ENCODE measurements at places on chromosomes 11 and 22. TPM values are rescaled to one million over a fixed set of nuclear protein-coding genes. Genes with fewer than 3 reads are reported as not detected.
A peak's percentile ranks its signal among the peaks of the same experiment; 100 is the strongest.

The MYO7A gene
- total RNA-seq = 0.29 TPM

The SREBF2 gene
- total RNA-seq = 245 TPM

The MAPK8IP2 gene
- 0.17 TPM for total RNA-seq

The EMID1 gene
- not detected for total RNA-seq

The E2F8 gene
- total RNA-seq = 28.2 TPM

The ANGPTL5 gene
- total RNA-seq = not detected

The YAP1 gene
- 0.10 TPM for total RNA-seq

The MYOD1 gene
- not detected for total RNA-seq

The SCGB2A2 gene
- not detected for total RNA-seq

- peaks cover 29% of the 10 kb centered on the region for H3K27me3 ChIP-seq
- no peaks in the 10 kb centered on the region for H3K36me3 ChIP-seq
- H3K27ac ChIP-seq = no peak overlapping the region
- no peak for DNase-seq
- H3K4me3 ChIP-seq = no peak overlapping the region
Observed at GRCh38 chr22:22122348-22123117, 122.1 kb upstream of the VPREB1 start.

GRCh38 chr11:44848203-44848962, 102.3 kb downstream of the TP53I11 start:
- H3K36me3 ChIP-seq = peaks cover 4% of the 10 kb centered on the region
- H3K27me3 ChIP-seq = peaks cover 10% of the 10 kb centered on the region
- DNase-seq = no peak
- no peaks in the 10 kb centered on the region for H3K4me1 ChIP-seq

GRCh38 chr11:34619062-34619516, 1.8 kb upstream of the EHF start:
- no peaks in the 10 kb centered on the region for H3K36me3 ChIP-seq
- no peak overlapping the region for H3K4me3 ChIP-seq
- H3K27ac ChIP-seq = no peak overlapping the region
- peaks cover 30% of the 10 kb centered on the region for H3K27me3 ChIP-seq

- peaks cover 56% of the 10 kb centered on the region for H3K4me1 ChIP-seq
- H3K4me3 ChIP-seq = no peak overlapping the region
- no peaks in the 10 kb centered on the region for H3K27me3 ChIP-seq
- peak overlapping the region; percentile 65 for H3K27ac ChIP-seq
- H3K36me3 ChIP-seq = peaks cover 5% of the 10 kb centered on the region
Observed at GRCh38 chr11:72741429-72741833, 10.8 kb downstream of the ARAP1 start.

DNA sequence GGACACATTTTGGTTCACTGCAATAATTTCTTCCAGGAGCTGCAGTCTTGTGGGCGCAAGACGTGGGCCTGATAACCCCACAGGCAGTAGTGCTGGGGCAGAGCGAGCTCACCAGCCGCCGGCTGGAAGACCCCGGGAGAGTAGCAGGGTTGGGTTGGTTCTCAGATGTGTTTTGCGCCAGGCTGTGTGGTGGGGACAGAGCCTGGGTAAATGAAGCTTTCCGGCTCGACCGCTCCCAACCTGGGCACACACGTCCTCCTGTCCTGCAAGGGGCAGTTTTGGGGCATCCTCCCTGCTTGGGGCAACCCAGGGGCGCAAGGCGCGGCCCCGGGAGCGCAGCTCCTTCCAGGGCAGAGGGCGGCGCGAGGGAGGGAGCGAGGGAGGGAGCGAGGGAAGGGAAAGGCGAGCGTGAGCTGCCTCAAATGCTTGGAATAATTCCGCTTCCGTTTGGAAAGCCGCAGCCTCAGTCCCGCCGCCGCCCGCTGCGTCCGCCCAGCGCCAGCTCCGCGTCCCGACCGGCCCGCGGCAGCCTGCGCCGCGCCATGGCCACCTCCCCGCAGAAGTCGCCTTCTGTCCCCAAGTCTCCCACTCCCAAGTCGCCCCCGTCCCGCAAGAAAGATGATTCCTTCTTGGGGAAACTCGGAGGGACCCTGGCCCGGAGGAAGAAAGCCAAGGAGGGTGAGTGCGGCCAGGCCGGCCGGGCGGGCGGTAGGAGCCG, at the start of gene PARVA:
PARVA (plus strand) TSS at position 466 of the 718 bp plus-strand sequence; CDS start at position 543, 77 bp downstream.
- peaks cover 2% of the 10 kb centered on the region for H3K36me3 ChIP-seq
- H3K27me3 ChIP-seq = peaks cover 52% of the 10 kb centered on the region
- DNase-seq = no peak
- peak within 1 kb of the TSS; percentile 74 for H3K4me3 ChIP-seq
- H3K4me1 ChIP-seq = no peaks in the 10 kb centered on the region
- H3K27ac ChIP-seq = no peak within 1 kb of the TSS

GRCh38 chr11:117973503-117973860, 12.7 kb upstream of the IL10RA start:
- peak overlapping the region; percentile 58 for H3K4me3 ChIP-seq
- peaks cover 18% of the 10 kb centered on the region for H3K36me3 ChIP-seq
- peak overlapping the region; percentile 25 for H3K27ac ChIP-seq
- peaks cover 86% of the 10 kb centered on the region for H3K4me1 ChIP-seq
- H3K27me3 ChIP-seq = no peaks in the 10 kb centered on the region

- no peak overlapping the region for H3K27ac ChIP-seq
- DNase-seq = no peak
- no peak overlapping the region for H3K4me3 ChIP-seq
- H3K27me3 ChIP-seq = peaks cover 7% of the 10 kb centered on the region
- no peaks in the 10 kb centered on the region for H3K36me3 ChIP-seq
- H3K4me1 ChIP-seq = no peaks in the 10 kb centered on the region
Observed at GRCh38 chr11:94201004-94201465, 72.4 kb downstream of the PANX1 start.

GRCh38 chr22:35674335-35674734, 26.1 kb downstream of the APOL6 start:
- no peak overlapping the region for H3K4me3 ChIP-seq
- no peak for DNase-seq
- peaks cover 8% of the 10 kb centered on the region for H3K4me1 ChIP-seq
- no peak overlapping the region for H3K27ac ChIP-seq
- H3K36me3 ChIP-seq = peaks cover 28% of the 10 kb centered on the region

GRCh38 chr22:47171441-47172221, 409.2 kb downstream of the TBC1D22A start:
- no peak overlapping the region for H3K27ac ChIP-seq
- H3K4me1 ChIP-seq = no peaks in the 10 kb centered on the region
- H3K4me3 ChIP-seq = no peak overlapping the region
- DNase-seq = no peak
- no peaks in the 10 kb centered on the region for H3K36me3 ChIP-seq

GRCh38 chr11:16001899-16002426, 354.4 kb downstream of the SOX6 start:
- no peaks in the 10 kb centered on the region for H3K36me3 ChIP-seq
- no peaks in the 10 kb centered on the region for H3K27me3 ChIP-seq
- H3K27ac ChIP-seq = no peak overlapping the region

- H3K4me1 ChIP-seq = no peaks in the 10 kb centered on the region
- peaks cover 4% of the 10 kb centered on the region for H3K27me3 ChIP-seq
- DNase-seq = no peak
- no peak overlapping the region for H3K4me3 ChIP-seq
- H3K27ac ChIP-seq = no peak overlapping the region
- no peaks in the 10 kb centered on the region for H3K36me3 ChIP-seq
Observed at GRCh38 chr11:93587858-93588581, 44.8 kb upstream of the SMCO4 start.

DNA sequence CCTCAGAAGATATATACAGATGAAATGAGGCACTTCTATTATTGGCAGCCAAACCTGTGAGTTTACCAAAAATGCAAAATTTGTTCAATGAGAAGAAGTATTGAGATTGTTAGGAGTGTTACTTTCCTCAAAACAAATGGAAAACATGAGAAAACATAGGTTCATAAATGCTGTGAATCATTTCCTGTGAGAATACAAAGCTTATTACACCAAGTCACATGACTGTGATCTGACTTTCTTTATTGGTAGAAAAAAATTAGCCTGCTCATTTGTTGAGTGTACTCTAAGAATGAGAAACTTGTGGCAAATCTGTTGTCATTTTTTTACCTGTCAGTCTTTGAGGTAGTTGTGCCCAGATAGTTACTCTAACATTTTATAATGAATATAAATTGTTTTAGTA, 215.1 kb downstream of the TMEM135 start:
- peak overlapping the region; percentile 72 for H3K27ac ChIP-seq
- no peak for DNase-seq
- no peaks in the 10 kb centered on the region for H3K27me3 ChIP-seq
- no peaks in the 10 kb centered on the region for H3K36me3 ChIP-seq
- H3K4me1 ChIP-seq = peaks cover 15% of the 10 kb centered on the region

DNA sequence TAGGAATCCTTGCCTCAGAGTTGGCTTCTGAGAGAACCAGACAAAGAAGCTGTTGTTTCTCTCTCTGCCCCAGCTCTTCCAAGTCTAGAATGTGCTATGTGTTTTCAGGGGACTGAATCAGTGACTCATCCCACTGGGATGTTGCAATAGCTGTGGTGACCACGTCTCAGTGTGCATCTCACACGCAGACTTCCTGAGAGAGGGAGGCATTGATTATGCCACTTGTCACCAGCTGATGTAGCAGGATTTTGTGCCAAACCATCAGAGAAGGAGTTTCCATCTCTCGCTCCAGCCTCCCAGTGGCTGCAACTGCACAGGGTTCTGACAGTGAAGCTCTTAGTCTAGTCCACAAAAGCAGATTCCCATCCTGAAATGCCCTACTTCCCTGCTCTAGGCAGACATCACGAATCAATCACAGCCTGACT, 455.8 kb downstream of the MIAT start:
- H3K4me3 ChIP-seq = no peak overlapping the region
- DNase-seq = no peak

DNA sequence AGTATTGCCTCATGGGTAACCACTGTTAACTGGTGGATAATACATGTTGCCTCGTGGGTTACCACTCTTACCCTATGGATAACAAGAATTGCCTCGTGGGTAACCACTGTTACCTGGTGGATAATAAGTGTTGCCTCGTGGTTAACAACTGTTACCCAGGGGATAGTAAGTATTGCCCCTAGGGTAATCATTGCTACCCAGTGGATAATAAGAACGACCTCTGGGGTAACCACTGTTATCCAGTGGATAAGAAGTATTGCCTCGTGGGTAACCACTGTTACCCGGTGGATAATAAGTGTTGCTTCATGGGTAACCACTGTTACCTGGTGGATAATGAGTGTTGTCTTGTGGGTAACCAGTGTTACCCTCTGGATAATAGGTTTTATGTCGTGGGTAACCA, 28.1 kb upstream of the NXPE4 start:
- no peaks in the 10 kb centered on the region for H3K4me1 ChIP-seq
- H3K27me3 ChIP-seq = no peaks in the 10 kb centered on the region
- DNase-seq = no peak
- H3K36me3 ChIP-seq = no peaks in the 10 kb centered on the region
- H3K4me3 ChIP-seq = no peak overlapping the region

- no peak overlapping the region for H3K27ac ChIP-seq
- H3K4me1 ChIP-seq = peaks cover 16% of the 10 kb centered on the region
- H3K36me3 ChIP-seq = no peaks in the 10 kb centered on the region
- DNase-seq = no peak
- no peak overlapping the region for H3K4me3 ChIP-seq
Observed at GRCh38 chr22:27133681-27134314, 476.4 kb downstream of the MIAT start.

- no peaks in the 10 kb centered on the region for H3K4me1 ChIP-seq
- peaks cover 14% of the 10 kb centered on the region for H3K27me3 ChIP-seq
- no peak overlapping the region for H3K27ac ChIP-seq
- H3K36me3 ChIP-seq = no peaks in the 10 kb centered on the region
- H3K4me3 ChIP-seq = no peak overlapping the region
Observed at GRCh38 chr11:102237096-102237735, 80.1 kb upstream of the BIRC3 start.

DNA sequence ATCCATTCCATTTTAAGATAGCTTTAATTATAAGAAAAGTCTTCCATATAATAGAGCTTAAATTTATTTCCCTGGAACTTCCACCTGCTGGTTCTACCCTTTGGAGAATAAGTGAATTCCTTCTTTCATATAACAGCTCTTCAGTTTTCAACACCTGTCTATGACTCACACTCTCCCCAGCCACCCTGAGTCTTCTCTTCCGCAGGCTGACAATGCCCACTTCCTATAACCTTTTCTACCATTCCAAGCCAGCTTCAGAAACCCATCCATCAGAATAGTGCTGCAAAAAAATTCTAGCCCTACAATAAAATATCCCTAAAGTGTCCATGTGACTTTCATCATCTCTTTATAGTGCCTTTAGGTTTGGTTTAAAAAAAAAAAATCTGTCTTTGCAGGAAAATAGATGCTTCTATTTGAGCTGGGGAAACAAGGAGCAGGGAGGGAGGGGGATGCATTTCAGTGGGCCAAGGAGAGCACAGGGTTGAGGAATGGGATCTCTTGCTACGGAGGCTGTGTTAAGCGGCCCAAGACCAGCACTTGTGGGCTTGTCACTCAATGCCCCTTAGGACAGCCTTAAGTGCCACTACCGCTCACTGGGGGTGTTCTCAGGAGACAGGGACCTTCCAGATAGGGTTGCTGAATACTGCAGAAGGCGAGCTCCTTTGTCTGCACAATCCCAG, 178.6 kb downstream of the DSCAML1 start:
- DNase-seq = no peak
- H3K27ac ChIP-seq = no peak overlapping the region
- H3K36me3 ChIP-seq = peaks cover 2% of the 10 kb centered on the region
- H3K27me3 ChIP-seq = peaks cover 10% of the 10 kb centered on the region
- no peaks in the 10 kb centered on the region for H3K4me1 ChIP-seq

- no peak overlapping the region for H3K27ac ChIP-seq
- no peak overlapping the region for H3K4me3 ChIP-seq
- no peaks in the 10 kb centered on the region for H3K36me3 ChIP-seq
- DNase-seq = no peak
- H3K4me1 ChIP-seq = peaks cover 6% of the 10 kb centered on the region
- peaks cover 36% of the 10 kb centered on the region for H3K27me3 ChIP-seq
Observed at GRCh38 chr11:44652901-44653644, 73.7 kb upstream of the TSPAN18 start.

DNA sequence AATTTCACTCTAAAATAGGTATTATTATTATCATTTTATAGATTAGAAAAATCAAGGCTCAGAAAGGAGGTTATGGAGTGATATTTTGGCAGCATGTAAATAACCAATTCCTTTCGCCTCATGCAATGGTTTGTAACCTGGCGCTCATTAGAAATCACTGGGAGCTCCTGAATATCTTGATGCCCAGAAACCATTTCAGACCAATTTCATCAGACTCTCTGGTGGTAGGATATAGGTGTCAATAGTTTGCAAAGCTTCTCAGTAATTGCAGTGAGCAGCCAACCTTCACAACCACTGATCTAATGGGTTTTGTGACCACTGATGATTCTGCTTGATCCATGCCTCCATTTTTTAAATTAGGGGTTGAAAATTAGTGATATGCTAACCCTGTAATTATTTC, 57.8 kb upstream of the ZC3H12C start:
- H3K4me1 ChIP-seq = no peaks in the 10 kb centered on the region
- H3K27ac ChIP-seq = no peak overlapping the region
- no peak overlapping the region for H3K4me3 ChIP-seq
- H3K27me3 ChIP-seq = peaks cover 4% of the 10 kb centered on the region

DNA sequence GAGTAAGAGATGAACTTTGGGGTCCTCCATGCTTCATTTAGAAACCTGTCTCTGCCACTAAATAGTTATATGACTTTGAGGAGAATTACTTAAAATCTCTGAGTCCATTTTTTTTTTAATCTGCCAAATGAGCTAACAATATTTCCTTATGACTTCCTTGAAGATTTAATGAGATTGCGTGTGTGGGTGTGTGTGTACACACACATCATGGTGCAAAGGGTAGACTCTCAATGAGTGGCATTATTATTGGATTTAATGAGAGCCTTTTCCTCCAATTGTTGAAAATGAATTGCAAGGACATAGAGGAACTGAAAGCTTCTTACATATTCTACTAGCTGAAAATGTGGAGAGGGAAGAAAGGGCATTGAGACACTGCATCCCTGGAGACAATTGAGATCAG, 573.5 kb upstream of the LUZP2 start:
- H3K27me3 ChIP-seq = no peaks in the 10 kb centered on the region
- no peaks in the 10 kb centered on the region for H3K36me3 ChIP-seq
- no peak overlapping the region for H3K27ac ChIP-seq
- DNase-seq = no peak
- no peaks in the 10 kb centered on the region for H3K4me1 ChIP-seq
- H3K4me3 ChIP-seq = no peak overlapping the region

All from activated T-helper 1 cell treated with anti-CD3 and anti-CD28 coated beads, Interleukin-12 subunit alpha, Interleukin-12 subunit beta, Interleukin-2, Interleukin-4 antibody, amounts not matched to agents 30 ng/mL and 10 ng/mL and 1 ng/mL, durations not matched to agents 14 hours and 24 hours and 36 hours (primary cell).